ENCODE measurements at places on chromosomes 1 and 21.

GRCh38 chr1:240254778-240255291 lies 163.2 kb downstream of the FMN2 start:
- DNase-seq, result no peak

- DNase-seq, result no peak
Observed at GRCh38 chr1:224054012-224054411, 59.9 kb upstream of the FBXO28 start.

DNA sequence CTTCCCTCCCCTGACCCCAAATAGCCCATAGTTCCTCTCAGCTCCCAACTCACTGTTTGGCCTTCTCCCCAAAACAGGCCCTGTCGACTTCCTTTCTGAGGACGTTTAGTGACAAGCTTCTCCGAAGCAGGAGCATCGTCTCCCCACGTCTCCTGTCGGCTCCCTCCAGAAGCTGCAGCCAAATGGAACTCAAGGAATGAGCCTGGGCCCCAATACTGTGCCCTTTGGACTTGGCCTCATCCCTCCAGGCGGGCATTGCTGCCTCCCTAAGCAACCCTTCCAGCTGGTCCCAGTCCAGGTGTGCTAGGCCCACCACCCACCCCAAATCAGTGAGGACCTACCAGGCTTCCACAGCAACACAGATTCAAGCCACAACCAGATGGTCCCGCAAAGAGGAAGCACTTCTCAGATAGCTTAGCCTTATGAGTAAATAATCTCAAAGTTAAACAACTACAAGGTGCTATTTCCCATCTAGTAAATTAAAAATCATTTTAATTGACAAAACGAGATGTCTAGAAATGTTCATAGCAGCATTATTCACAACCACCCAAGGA lies 33.0 kb downstream of the ACOT7 start:
- DNase-seq, result no peak

- DNase-seq, result no peak
Observed at GRCh38 chr1:229150518-229150917, 120.4 kb upstream of the RAB4A start.

- no peak for DNase-seq
Observed at GRCh38 chr1:161168906-161169305, 2.7 kb downstream of the PPOX start.

DNA sequence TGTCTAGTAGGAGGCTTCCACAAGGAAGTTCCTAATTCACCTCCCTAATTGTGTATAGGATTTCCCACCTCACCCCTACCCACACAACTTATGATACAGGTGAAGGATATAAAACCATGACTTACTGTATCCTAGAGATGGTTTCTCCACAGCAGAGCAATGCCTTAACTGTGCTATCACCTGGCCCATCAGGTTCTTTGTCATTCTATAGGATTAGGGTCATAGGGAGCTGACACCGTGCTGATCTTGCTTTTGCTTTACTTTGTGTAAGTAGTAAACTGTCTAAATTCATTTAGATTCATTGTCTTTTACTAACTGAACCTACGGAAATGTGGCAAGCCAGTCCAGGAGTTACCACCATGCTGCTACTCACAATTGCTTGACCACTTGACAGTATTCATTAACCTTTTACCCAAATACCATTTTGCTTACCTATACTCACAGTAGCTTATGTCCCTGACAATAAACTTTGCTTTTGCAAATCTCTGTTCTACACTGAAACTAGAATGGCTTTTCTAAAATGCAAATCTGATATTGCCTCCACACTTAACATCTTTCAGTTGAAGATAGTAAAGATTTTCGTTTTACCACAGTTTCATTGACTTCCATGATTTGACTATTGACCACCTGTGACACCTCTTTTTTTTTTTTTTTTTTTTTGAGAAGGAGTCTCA lies 147.6 kb downstream of the IFI44 start:
- DNase-seq, result no peak

- DNase-seq, result no peak
Observed at GRCh38 chr1:227127891-227128290, 187.8 kb downstream of the COQ8A start.

DNA sequence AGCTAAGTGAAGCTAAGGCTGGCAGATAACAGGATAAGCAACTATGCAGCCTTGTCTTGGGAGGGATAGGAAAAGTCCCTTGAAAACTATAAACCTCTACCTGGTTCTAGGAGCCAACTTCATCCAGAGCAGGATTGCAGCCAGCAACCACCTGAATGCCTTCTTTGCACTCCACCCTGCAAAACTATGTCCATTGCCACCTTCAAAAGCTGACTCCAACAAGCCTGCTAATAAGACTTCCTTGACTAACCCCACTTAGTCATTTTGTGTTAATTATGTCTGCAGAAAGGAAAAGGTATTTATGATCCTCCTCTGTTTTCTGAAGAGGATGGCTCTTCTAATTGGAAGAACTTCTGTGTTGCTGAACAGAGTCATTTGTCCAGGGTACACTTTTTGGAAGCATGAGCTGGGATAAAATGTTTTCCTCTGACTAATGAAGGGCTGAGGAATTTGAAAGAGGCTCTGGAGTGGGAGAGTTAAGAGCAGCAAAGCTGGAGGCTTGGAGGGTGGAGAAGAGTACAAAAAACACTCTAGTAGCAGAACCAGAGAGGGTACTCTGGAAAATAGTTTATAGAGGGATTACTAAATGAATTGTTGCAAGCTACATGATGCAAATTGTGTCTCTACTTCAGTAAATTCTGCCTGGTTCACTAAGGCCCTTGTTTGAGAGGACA lies 9.6 kb upstream of the RIMKLA start:
- no peak for DNase-seq

GRCh38 chr1:54407154-54407403 lies 885 bp upstream of the SSBP3 start:
- DNase-seq, result no peak

- DNase-seq, result no peak
Observed at GRCh38 chr1:203465948-203466347, 9.7 kb upstream of the PRELP start.

DNA sequence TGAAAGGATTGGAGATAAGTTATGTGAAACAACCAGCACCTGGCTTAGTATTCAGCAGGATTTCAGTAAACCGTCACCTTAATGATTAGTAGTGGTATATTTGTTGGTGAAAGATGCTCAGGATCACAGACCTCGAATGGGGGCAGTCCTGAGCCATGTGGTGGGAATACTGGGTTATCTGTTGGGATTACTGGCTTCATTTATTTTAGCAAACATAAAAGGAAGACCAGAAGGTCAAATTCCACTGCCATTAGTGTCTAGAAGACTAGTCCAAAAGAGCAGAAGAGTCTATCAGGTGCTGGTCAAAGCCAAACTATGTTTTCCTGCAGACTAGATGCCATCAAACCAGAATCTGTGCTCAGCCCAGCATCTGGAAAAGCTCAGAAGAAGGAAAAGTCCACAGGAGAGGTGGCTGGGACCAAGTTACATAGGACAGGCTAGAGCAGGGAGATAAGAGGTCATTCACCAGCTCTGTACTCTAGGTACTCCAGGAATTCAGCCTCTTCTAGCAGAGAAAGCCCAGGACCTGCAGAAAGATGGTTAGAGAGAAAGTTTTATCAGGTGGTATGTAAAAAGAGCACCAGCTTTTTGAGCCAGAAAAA lies 343.4 kb downstream of the PLPP3 start:
- no peak for DNase-seq

DNA sequence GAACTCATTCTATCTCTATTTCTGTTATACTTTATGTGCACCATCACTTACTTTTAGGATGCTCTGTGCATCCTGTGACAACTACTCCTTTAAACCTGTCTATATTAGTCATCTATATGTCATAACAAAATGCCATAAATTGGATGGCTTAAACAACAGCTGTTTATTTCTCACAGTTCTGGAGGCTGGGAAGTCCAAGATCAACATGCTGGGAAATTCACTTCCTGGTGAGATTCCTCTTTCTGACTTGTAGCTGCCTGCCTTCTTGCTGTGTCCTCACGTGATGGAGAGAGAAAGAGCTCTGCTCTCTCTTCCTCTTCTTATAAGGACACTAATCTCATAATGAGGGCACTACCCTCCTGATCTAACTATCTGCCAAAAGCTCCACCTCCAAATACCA lies 62.3 kb upstream of the RCOR3 start:
- DNase-seq, result no peak

DNA sequence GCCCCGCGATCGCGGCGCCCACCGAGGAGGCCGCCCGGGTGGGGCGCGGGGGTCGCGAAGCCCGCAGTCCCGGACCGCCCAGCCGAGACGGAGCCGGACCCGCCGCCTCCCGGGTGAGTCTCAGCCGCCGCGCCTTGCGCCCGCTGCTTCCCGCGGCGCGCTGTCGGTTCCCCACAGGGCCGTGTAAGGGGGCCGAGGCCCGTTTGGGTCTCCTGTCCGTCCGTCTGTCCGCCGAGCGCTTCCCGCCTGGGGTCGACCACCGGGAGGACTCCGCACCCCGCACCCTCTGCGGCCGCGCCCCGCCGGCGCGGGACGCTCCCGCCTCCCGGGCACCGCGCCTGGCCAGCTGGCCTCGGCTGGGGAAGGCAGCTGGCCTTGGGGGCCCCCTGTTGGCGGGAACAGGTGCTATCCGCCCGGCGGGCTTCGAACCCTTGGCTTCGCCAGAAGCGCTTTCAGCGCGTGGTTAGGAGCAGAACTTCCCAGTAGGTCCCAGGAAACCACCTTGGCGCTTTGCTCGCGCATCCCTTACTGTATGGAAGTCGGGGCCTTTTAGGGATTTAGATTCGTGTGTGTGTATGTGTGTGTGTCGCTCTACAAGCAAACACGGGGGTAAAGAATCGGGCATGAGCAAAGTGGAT lies 414 bp downstream of the TMEM51 start:
- DNase-seq, result no peak

GRCh38 chr1:5297180-5297885 lies 642.9 kb downstream of the AJAP1 start:
- no peak for DNase-seq

GRCh38 chr1:2535981-2536380 lies 5.9 kb upstream of the HES5 start:
- no peak for DNase-seq

- DNase-seq, result no peak
Observed at GRCh38 chr1:64865105-64865757, 101.1 kb downstream of the JAK1 start.

DNA sequence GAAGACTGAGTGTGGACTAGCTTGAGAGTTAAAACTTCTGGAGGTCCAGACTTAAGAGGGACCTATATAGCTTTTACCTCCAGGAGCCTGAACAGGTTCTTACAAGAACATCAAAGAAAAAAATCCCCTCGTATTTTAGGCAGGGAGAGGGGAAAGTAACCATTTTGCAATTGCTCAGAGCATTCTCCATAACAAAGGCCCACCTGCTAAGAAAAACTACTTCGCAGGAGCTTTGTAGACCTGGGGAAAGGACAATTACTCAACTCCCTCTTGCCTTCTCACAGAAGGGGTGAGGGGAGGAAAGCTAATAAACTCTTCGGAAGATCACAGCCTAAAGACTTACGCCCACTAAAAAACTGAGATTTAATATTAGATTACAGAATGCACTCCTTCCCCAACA lies 86.3 kb downstream of the RERE start:
- DNase-seq, result no peak

DNA sequence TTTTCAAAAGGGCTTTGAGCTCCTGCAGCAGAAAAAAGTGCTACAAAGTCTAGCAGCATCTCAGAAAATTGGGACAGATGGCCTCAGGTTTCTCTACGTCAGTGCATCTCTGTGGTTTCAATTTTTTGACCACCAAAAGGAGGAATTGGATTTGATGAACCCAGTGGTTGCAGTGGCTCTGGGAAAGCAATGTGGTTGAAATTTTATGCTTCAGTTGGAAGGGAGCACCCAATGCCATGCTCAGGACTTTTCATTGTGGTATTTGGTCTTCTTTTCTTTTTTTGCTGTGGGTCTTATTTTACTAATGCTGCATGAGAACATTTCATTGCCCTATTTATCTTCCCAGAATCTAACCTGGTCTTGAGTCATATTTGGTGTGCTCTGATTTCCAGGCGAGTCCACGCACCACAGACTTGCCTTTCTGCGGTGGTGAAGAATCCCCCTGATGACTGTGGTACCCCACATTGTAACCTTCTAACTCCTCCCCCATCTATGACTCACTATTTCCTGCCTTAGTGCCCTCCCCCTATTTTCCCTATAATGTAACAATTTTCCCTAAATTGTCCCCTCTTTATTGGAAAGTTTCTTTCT lies 56.7 kb downstream of the S1PR1 start:
- DNase-seq, result no peak

DNA sequence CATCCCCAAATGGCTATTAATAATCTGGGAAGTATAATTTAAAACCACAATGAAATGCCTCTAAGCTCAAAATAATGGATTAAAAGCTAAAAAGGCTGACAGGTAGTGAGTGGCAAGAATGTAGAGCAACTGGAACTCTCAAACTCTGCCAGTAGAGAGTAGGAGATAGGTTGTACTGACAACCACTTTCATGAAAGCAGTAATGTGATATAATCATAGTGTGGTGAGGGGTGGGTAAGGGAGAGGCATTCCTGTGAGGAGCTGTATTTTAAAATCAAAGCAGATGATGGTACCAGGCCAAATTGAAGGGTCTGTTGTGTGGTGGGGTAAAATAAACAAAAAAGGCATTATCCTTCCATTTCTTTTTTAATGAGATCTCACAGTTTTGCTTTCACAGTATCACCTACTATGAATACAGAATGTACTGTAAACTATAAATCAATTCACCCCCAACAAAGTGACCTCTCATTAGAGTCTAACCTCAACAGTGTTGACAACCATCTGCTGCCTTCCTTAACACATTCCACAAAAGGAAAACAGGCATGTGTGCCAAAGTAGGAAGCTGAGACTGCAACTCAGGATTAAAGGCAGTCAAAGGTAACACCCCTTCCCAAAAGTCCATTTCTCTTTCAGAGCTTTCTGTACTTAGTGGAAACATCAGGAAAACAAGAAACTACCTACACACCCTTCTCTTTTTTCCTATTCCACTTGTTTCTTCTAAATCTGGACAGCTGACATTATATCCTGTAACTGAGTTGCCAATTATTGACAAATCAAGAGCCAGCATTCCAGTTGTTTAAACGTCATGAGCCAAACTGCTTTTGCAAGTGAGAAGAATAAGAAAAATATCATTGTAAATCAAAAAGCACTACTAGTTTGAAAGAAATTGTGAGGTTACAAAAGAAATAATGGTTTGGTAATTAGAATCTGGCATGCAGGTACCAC lies 130.8 kb downstream of the FAF1 start:
- no peak for DNase-seq

DNA sequence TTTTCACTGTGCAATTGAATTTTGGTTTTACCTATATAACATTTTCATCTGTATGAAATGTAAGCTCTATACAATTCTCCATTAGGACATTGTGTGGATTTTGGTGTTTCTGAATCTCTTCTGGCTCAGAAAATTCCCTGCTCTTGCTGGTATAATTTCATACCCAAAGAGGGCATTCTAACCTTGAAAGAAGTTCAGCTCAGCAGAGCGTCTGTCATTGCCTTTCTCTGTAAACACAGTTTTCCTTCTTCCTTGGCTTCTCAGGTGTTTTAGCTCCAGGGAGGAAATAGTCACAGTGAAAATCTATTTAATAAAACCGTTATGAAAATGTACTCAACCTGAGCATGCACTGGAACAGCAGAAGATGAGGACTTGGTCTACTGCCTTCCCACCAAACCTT lies 16.0 kb downstream of the DISC1 start:
- DNase-seq, result no peak
